ENCODE measurements at places on chromosomes 1 and 21.

- no peak for ATAC-seq
Measured at GRCh38 chr21:16838331-16838730, 674.5 kb upstream of the CXADR start.

GRCh38 chr1:236893626-236894545, 98.8 kb downstream of the MTR start:
- no peak for ATAC-seq

- no peak for ATAC-seq
Measured at GRCh38 chr1:87501738-87502137, 173.1 kb downstream of the LMO4 start.

- ATAC-seq: no peak
Measured at GRCh38 chr21:15539376-15539775, 190.4 kb upstream of the USP25 start.

GRCh38 chr21:26809745-26810144, 35.5 kb downstream of the ADAMTS1 start:
- ATAC-seq: no peak
